ENCODE measurements at places on chromosomes 11 and 22. TPM values are rescaled to one million over a fixed set of nuclear protein-coding genes. Genes with fewer than 3 reads are reported as not detected.

DNA sequence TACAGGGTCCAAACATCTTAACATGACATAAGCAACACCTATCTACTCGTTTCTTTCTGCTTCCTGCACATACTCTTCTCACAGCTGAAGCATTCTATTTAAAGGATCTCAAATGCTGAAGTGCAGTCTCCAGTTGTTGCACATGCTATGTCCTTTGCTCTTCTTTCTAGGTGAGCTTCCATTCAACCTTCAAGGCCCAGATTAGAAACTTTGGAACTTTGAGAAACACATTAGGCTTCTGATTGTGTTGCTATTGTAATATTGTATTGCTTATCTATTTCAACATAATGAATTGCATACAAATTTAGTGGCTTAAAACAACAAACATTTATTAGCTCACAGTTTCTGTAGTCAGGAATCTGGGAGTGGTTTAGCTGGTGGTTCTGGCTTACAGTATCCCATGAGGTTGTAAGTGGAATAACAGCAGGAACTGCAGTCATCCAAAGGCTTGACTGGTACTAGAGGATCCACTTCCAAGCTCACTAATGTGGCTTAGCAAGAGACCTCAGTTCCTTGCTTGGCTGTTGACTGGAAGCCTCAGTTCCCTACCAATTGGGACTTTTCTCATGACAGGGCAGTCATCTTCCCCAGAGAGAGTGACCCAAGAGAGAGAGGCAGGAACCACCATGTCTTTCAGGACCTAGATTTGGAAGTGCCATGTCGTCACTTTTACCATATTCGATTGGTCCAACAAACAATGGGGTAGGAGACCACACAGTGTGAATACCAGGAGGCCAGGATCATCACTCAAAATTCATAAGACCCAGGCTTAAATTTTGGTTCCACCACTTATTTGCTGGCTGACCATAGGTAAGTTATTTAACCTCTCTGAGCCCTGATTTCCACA, 27.2 kb upstream of the RASSF10 start:
- DNase-seq: no peak

KLHL35 gene
- 4.9 TPM for total RNA-seq

DNA sequence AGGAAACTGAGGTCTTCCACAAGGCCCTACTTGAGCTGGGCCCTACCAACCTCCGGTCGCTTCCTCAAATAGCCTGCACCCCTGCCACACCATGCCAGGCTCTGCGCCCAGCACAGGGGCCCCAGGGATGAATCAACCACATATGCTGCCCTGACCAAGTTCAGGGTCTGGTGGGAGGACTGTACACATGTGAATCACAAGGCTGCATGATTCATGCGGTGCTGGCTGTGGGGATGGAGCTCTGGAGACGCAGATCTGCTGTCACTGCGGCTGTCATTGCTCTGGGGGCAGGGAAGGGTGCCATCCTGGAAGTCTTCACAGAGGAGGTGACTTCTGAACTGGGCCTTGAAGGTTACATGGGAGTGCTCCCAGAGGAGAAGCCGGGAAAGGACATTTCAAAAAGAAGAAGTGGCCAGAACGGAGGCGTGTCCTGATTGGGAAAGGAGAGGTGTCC, 21.5 kb downstream of the CYTH4 start:
- no peak for DNase-seq

SSTR3 gene
- total RNA-seq: 11.0 TPM

ZNF280A gene
- total RNA-seq: not detected

DNA sequence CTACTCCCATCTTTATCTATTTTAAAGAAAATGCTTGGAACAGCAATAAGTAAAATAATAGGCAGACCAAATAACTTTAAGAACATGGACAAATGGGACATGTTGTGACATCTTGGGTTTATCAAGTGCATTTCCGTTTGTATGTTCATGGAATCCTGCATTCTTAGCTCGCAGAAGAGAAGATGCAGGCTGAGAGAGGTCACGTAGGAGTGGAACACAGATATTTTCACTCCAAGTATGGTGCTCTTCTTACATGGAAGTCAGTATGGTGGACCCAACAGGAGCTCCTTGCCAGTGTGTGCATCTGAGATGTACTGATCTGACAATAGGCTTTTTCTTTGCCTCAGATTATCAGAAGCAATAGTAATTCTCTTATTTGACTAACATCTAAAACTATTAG, 1.7 kb downstream of the E2F8 start:
- DNase-seq: no peak

GRCh38 chr22:38422611-38423511, 32.1 kb downstream of the KCNJ4 start:
- no peak for DNase-seq

- no peak for DNase-seq
Observed at GRCh38 chr11:45158210-45158731, 11.8 kb downstream of the PRDM11 start.

APOA4 gene
- total RNA-seq: not detected

DNA sequence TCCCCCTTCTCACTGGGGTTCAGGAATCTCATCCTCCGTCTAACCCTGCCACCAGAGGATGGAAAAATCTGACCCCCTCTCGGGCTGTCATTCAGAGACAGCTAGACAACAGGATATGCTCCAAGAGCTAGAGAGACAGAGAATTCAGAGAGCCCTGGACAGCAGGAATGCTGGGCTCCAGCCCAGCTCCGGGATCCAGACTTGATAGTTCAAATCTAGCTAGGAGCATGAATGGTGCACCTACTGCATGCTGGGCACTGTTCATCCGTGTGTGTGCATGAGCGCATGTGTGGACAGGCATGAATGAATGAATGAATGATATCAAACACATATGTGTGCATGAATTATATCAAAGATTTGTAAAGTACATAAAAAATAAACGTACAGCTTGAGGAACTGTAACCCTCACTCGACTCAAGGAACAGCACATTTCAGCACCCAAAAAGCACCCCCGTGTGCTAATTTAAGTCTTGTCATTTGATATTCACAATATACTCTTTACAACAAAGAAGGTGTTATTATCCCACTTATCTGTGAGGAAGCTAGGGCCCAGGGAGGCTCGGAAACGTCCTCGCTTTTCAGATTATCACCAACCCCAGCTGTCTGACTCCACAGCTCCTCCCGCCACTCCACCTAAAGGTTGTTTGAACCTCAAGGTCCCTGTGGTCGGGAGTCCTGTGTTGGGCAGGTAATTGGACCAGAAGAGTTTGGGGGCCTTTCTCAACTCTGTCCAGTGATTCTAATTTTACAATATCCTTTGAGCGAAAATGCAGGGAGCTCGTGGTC, 640 bp upstream of the VSIG10L2 start:
- DNase-seq: no peak

DNA sequence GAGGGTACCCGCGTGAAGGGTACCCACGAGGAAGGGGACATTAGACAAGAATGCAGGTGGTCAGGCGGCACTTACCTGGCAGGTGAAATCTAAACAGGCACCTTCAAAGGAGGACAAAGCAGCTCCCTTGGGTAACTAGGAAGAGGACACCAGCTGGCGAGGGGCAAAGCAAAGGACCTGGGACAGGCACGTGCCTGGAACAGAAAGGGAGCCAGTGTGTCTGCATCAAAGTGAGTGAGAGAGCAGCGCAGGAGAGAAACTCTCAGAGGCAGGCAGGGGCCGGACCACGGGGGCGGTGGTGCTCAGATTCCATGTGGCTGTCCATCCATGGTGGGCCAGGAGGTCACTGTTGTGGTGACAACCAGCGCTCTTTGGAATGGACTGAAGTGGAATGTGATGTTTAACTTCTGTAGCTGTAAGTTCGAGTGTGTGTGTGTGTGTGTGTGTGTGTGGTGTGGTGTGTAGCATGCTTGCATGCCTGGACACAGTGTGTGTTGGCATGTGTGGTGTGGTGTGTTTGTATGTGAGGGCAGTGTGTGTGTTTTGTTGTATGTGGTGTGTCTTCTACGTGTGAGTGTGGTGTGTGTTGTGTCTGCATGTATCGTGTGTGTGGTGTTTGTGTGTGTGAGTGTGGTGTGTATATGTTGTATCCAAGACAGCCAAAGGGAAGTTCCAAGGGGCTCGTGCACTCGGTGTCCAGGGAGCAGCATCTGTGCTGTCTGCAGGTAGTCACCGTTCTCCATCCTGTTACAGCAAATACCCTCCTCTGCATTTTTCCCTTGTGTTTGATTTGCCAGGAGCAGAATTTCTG, 86.4 kb downstream of the CDKN1C start:
- DNase-seq: no peak

ARHGAP42 gene
- total RNA-seq: 9.0 TPM

DNA sequence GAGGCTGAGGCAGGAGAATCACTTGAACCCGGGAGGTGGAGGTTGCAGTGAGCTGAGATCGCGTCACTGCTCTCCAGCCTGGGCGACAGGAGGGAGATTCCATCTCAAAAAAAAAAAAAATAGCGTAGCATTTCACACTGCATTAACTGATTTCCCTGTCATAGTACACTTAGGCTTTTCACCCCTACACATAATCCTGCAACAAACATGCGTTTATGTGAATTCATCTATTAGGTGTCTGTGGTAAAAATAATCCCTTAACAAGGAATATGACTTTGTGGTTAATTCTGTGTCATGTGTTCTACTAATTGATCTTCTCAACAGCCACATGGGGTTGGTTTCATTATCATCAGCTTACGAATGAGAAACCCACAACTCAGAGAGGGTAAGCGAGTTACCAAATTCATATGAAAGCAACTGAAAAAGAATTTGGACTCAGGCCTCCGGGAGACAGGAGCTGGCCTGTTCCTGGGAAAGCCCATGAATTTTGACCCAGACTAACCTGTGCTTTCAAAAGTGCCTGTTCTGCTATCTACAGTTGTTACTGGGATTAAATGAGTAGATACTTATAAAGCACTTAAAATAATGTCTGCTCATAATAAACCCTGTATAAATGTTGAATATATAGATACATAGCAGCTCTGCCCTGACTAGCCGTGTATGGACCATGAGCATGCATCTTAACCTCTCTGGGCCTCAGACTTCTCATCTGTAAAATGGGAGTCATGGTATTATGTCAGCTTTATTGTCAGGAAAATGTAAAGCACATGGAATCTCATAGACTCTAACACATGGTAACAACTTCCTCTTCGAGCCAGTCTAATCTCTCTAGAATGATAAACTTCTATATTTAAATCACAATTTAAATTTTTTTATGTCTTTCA, 36.6 kb downstream of the KCNJ1 start:
- no peak for DNase-seq

OR52D1 gene
- total RNA-seq: not detected

CBLIF gene
- not detected for total RNA-seq
